ENCODE measurements at places on chromosomes 5 and 9. TPM values are rescaled to one million over a fixed set of nuclear protein-coding genes. Genes with fewer than 3 reads are reported as not detected.
A peak's percentile ranks its signal among the peaks of the same experiment; 100 is the strongest.

The GPR151 gene
- not detected for total RNA-seq

The SPTAN1 gene
- 165 TPM for total RNA-seq

The ADGRD2 gene
- not detected for total RNA-seq

The SPINK9 gene
- not detected for total RNA-seq

DNA sequence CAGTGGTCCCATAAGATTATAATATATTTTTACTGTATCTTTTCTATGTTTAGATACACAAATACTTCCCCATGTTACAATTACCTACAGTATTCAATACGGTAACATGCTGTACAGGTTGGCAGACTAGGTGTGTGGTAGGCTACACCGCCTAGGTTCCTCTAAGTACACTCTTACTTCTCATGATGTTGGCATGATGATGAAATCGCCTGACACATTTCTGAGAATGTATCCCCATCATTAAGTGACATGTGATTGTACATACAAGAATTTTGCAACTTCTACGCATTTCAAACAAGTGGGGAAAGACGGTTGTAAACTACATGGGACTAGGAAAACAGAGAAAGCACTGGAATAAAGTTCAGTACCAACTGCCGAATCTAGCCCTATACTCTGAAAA, 53.3 kb downstream of the SETX start:
- no peak overlapping the region for H3K4me3 ChIP-seq
- no peak for DNase-seq
- no peaks in the 10 kb centered on the region for H3K27me3 ChIP-seq

GRCh38 chr9:134536101-134536900, 105.3 kb upstream of the COL5A1 start:
- no peak for DNase-seq
- H3K27ac ChIP-seq, result peak overlapping the region; percentile 0
- no peaks in the 10 kb centered on the region for H3K4me1 ChIP-seq
- H3K27me3 ChIP-seq, result no peaks in the 10 kb centered on the region
- no peaks in the 10 kb centered on the region for H3K36me3 ChIP-seq

GRCh38 chr9:20357037-20357432, 265.3 kb downstream of the MLLT3 start:
- no peaks in the 10 kb centered on the region for H3K27me3 ChIP-seq
- H3K4me1 ChIP-seq, result peaks cover 19% of the 10 kb centered on the region
- no peaks in the 10 kb centered on the region for H3K36me3 ChIP-seq
- H3K27ac ChIP-seq, result peak overlapping the region; percentile 49

GRCh38 chr5:74212336-74212735, 428.2 kb downstream of the ENC1 start:
- no peak for DNase-seq
- no peaks in the 10 kb centered on the region for H3K4me1 ChIP-seq
- no peak overlapping the region for H3K4me3 ChIP-seq
- H3K27me3 ChIP-seq, result no peaks in the 10 kb centered on the region
- no peaks in the 10 kb centered on the region for H3K36me3 ChIP-seq

- peaks cover 17% of the 10 kb centered on the region for H3K4me1 ChIP-seq
- DNase-seq, result peak; percentile 68
- peak overlapping the region; percentile 78 for H3K4me3 ChIP-seq
- no peaks in the 10 kb centered on the region for H3K36me3 ChIP-seq
Measured at GRCh38 chr5:78985725-78986223, 664 bp upstream of the ARSB start.

DNA sequence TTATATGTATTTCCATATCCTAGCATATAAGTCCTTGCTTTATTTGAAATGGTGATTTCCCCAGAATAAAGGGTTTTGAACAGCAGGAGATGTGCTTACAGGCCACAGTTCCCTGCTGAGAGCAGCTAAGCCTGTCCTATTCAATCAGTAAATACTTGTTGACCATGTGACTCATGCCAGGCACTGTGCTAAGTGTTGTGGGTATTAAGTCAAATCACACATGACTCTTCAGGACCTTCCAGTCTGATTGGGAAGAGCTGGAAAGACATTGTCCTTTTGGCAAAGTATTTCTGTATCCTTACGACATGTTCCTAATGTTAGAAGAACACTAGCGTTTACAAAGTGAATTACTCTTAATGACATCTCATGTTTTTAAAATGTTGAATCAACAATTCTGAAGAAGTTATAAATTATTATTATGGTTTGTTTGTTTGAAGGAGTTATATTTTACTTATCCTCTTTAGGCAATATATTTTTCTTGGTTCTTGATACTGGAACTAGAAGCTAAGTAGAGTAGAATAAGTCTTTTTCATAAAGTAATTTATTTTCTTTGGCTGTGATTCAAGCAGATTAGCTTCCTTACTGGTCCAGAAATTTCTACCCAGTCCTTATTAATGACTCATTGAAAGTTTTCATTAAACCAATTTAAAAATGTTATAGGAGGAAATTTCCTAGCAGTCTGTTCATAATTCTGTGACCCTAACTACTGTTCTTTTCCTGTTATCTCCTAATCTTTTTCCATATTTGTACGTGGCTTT, 82.1 kb downstream of the GAPVD1 start:
- no peak for DNase-seq
- no peaks in the 10 kb centered on the region for H3K4me1 ChIP-seq
- no peak overlapping the region for H3K27ac ChIP-seq
- no peak overlapping the region for H3K4me3 ChIP-seq

GRCh38 chr9:98925956-98926355, 17.8 kb upstream of the COL15A1 start:
- no peak overlapping the region for H3K27ac ChIP-seq
- H3K27me3 ChIP-seq, result no peaks in the 10 kb centered on the region
- H3K4me1 ChIP-seq, result no peaks in the 10 kb centered on the region
- DNase-seq, result no peak
- H3K36me3 ChIP-seq, result no peaks in the 10 kb centered on the region
- H3K4me3 ChIP-seq, result no peak overlapping the region

- DNase-seq, result peak; percentile 90
- H3K36me3 ChIP-seq, result no peaks in the 10 kb centered on the region
- no peaks in the 10 kb centered on the region for H3K27me3 ChIP-seq
- H3K4me3 ChIP-seq, result no peak overlapping the region
- peak overlapping the region; percentile 30 for H3K27ac ChIP-seq
- peaks cover 31% of the 10 kb centered on the region for H3K4me1 ChIP-seq
Measured at GRCh38 chr9:89815903-89816573, 211.2 kb downstream of the GADD45G start.

DNA sequence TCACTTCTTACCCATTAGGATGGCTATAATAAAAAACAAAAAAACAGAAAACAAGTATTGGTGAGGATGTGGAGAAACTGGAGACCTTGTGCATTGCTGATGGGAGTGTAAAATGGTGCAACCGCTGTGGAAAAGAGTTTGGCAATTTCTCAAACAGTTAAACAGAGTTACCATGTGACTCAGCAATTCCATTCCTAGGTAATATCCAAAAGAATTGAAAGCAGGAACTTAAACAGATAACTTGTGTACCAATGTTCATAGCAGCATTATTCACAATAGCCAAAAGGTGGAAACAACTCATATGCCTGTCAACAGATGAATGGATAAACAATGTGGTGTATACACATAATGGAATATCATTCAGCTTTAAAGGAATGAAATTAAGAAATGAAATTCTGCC, 28.9 kb downstream of the DCP2 start:
- no peaks in the 10 kb centered on the region for H3K27me3 ChIP-seq
- no peak overlapping the region for H3K27ac ChIP-seq
- no peak overlapping the region for H3K4me3 ChIP-seq
- no peak for DNase-seq
- no peaks in the 10 kb centered on the region for H3K4me1 ChIP-seq

DNA sequence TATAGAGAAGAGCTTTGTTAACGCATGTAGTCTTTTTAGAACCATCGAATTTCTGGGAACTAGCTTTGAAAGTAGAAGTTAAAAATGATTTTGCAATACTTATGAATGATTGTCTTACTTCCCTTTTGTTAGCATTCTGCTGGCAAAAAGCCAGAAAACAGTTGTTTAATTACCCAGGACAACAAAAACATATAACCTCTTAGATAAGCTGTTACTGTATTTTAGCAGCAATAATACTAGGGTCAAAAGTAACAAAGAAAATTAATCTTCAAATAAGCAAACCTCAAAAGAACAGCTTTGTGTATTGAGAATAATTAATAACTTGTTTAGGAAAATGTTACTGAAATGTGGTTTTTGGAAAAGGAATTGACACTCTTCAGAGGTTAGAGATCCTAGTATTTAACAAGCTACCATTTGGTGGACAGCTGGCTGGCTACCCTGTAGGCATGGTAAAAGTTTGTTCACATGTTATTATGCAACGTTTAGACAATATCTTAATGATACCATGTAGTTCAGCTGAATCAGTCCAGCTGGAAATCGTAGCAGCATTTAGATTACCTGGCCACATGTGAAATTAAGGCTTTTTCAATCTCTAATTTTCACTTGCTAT, 3.8 kb downstream of the FGF10 start:
- peak overlapping the region; percentile 60 for H3K4me3 ChIP-seq
- no peak for DNase-seq
- peaks cover 21% of the 10 kb centered on the region for H3K4me1 ChIP-seq
- no peaks in the 10 kb centered on the region for H3K36me3 ChIP-seq
- peak overlapping the region; percentile 23 for H3K27ac ChIP-seq

DNA sequence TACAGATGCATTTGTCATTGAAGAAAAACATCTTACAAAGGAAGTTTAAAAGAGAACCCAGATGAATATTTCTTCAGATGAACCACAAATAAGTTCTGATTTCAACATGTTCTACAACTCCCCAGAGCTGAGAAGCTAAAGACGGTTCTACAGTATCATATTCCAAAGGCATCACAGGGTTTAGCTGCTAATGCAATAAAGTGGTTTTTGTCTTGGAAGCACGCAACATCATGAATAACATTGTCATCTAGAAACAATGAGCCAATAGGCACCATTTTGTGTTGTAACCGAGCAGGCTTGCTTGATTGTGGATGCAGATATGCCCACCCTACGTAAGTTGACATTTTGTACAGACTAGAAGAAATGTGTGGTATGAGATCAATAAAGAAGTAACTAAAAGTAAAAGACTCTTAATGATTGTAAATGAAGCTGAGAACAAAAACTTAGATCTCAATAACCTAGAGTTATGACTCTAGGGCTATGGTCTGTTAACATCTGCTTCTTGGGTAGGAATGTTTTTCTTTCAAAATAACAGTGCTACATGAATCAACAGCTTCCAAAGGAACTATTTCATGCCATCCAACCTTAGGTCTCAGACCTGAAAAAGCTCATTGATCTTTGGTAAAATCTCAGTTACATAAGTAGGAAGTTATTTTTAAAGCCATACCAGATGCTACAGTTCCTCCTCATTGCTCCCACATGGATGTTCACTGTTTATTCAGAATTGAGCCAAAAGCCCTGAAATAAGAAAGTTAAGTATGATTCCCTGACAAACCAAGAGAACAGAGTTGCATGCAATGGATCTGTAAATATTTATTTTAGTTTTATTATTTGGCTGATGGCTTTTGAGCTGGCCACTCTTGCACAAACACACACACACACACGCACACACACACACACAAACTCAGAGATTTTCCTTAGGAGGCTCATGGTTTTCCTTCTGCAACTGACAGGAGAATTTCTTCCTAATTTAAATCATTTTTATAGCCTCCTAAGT, 118.7 kb upstream of the SLCO6A1 start:
- H3K27me3 ChIP-seq, result no peaks in the 10 kb centered on the region
- DNase-seq, result peak; percentile 71
- no peaks in the 10 kb centered on the region for H3K36me3 ChIP-seq
- peaks cover 27% of the 10 kb centered on the region for H3K4me1 ChIP-seq
- peak overlapping the region; percentile 60 for H3K27ac ChIP-seq

DNA sequence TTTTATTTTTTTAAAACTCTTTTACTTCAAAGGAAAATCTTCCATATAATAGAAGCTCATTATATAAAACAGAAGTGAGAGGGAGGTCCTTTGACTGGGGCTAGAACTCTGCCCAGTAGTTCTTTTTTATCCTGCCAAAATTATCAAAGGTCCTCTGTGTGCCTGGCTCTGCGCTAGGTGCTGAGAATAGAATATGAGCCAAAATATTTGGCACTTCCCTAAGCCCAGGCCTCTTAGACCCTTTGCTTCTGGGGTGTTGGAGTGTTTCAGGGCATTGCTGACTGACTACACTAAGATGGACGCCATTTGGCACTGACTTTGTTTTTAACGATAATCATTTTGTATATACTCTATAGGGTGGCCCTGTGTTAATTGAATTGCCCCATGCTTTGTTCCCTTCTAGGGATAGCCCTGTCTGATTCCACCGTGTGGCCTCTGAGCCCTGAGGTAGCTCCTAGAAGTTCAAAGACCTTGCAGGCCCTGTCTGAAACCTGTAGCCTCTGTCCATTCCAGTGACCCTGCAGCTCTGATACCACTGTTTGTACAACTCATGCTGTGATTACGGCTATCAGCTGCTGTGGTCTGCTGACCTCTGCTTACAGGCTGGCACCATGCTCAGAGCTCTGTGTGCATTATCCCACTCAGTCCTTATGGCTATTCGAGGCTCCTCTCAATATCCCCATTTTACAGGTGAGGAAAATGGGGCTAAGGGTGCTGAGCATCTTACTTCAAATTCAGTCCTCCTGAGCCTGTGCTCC, 84.3 kb upstream of the SHB start:
- no peaks in the 10 kb centered on the region for H3K4me1 ChIP-seq
- DNase-seq, result no peak
- H3K27me3 ChIP-seq, result no peaks in the 10 kb centered on the region
- no peak overlapping the region for H3K27ac ChIP-seq

GRCh38 chr9:95078939-95079338, 238.6 kb downstream of the FANCC start:
- DNase-seq, result peak; percentile 63
- H3K4me1 ChIP-seq, result peaks cover 100% of the 10 kb centered on the region
- H3K4me3 ChIP-seq, result no peak overlapping the region
- H3K27me3 ChIP-seq, result no peaks in the 10 kb centered on the region
- H3K27ac ChIP-seq, result peak overlapping the region; percentile 90

- H3K4me1 ChIP-seq, result peaks cover 12% of the 10 kb centered on the region
- H3K27me3 ChIP-seq, result no peaks in the 10 kb centered on the region
Measured at GRCh38 chr5:6637590-6637989, 4.3 kb downstream of the SRD5A1 start.

DNA sequence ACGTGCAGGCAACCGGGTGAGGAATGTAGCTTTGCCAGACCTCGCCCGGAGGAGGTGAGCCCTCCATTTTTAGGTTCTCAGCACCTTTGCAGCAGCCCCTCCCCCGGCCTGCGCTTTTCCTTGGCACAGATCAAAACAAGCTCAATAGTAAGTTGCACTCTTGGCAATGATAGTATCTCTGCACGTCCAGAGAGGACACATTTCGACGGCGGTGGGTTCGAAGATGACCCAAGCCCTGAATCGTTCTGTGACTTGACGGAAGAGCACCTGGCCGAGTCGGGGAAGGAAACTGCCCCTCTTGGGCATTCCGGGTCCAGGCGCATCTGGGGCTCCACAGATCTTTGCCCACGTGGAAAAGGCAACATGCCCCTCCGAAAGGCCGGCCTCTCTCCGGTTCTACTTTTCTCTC, 904 bp downstream of the GDNF start:
- peak overlapping the region; percentile 68 for H3K4me3 ChIP-seq
- DNase-seq, result no peak

DNA sequence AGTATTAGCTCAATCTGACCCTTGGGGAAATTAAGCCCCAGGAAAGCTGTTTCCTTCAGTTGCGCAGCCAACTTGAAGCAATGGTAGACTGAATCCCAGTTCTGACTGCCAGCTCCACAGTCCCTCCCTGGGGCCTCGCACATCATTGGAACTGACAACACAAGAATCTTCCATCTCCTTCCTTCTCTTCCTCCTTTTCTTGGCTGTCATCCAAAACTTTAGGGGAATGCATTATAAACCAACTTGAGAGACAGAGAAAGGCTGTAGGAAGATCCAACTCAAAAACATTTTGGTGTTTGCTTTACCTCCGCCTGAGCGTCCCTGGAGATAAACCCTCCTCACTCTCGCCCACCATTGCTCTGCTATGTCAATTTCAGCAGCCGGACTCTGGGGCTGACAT, 16.6 kb downstream of the KCNIP1 start:
- H3K27ac ChIP-seq, result no peak overlapping the region
- no peak overlapping the region for H3K4me3 ChIP-seq
- DNase-seq, result no peak
- H3K4me1 ChIP-seq, result peaks cover 15% of the 10 kb centered on the region
- H3K36me3 ChIP-seq, result no peaks in the 10 kb centered on the region
